ENCODE measurements at places on chromosomes 1 and 21. TPM values are rescaled to one million over a fixed set of nuclear protein-coding genes. Genes with fewer than 3 reads are reported as not detected.

- DNase-seq = no peak
These were observed 369.8 kb upstream of the KAZN start for GRCh38 chr1:14228677-14229076.

DNA sequence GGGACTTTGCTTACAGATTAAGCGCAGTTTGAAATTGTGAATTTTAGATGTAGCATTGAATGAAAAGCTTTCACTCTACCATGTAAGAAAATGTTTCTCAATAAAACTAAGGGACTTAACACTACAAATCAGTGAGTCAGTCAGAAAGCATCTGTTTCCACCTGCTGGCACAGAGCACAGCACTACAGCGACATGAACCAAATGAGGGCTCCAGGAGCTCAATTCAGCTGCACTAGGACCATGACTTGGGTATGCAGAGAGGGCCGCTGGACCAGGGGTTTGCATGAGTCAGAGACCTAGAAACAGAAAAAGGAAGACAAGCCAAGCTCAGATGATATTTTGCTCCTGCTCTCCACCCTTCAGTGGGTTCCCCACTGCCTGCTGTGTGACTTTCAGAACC is 5.2 kb downstream of the SUSD4 start:
- DNase-seq = no peak

- DNase-seq = no peak
These were observed 64.8 kb downstream of the TRIM33 start for GRCh38 chr1:114446198-114446597.

GRCh38 chr21:36887963-36888362 is 78.5 kb downstream of the HLCS start:
- no peak for DNase-seq

The AGMAT gene
- polyA plus RNA-seq = 34.8 TPM

The OMA1 gene
- polyA plus RNA-seq = 32.7 TPM

The SMCP gene
- polyA plus RNA-seq = not detected
